Karpas-422 (cell line): ENCODE measurements at places on chromosomes 6 and 20.
A peak's percentile ranks its signal among the peaks of the same experiment; 100 is the strongest.

- no peak overlapping the region for H3K27ac ChIP-seq
- no peak overlapping the region for H3K4me3 ChIP-seq
- H3K4me1 ChIP-seq: no peaks in the 10 kb centered on the region
- H3K27me3 ChIP-seq: no peaks in the 10 kb centered on the region
- no peak for DNase-seq
- no peaks in the 10 kb centered on the region for H3K36me3 ChIP-seq
These were observed 4.9 kb downstream of the RIMS4 start for GRCh38 chr20:44805335-44805978.

GRCh38 chr6:157847846-157848245 lies 24.8 kb downstream of the SNX9 start:
- H3K27ac ChIP-seq: no peak overlapping the region
- no peak overlapping the region for H3K4me3 ChIP-seq
- peaks cover 9% of the 10 kb centered on the region for H3K4me1 ChIP-seq
- H3K27me3 ChIP-seq: no peaks in the 10 kb centered on the region
- DNase-seq: no peak

GRCh38 chr20:14583413-14583812 lies 246.0 kb upstream of the FLRT3 start:
- no peaks in the 10 kb centered on the region for H3K36me3 ChIP-seq
- H3K27ac ChIP-seq: no peak overlapping the region
- H3K4me1 ChIP-seq: no peaks in the 10 kb centered on the region
- H3K4me3 ChIP-seq: no peak overlapping the region
- no peaks in the 10 kb centered on the region for H3K27me3 ChIP-seq

DNA sequence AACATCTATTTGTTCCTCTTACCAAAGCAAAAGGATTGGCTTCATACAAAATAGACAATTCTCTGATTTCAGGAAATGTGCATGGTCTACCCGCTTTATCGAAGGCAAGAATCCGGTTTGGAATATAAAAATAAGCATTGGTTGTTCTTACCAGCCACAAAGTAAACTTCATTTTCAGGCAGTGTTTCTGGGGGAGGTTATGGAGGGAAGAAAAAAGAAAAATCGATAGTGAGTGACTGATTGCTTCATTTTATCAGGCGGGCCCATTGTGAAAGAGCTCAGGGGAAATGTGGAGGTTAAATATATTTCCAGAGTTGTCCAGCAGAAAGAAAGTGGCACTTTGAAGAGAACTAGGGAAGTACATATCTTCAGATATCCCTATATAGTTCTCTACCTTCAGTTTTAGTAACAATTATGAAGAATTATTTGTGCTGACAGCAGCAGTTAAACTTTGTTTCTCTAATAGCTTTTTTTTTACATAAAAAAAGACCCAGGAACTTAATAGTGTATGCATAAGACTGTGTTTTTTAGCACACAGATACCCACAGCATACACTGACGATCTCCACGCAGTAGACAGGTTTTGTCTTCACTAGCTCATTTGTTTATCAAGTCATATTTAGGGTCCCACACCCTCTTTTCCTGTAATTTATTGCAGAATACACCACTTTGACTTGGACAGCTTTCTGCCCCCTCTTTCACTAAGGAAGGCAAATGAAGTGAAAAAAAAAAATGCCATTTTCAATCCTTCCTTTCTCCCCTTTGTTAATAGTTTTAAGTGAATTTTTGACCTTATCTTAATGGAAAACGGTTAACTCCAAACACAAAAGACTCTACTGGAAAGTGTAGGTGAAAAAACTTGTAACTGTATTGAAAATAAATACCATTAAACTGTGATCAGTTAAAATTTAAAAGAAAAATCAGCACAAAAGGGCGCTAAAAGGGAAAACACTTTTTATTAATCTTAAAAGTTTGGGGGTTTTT lies 2.9 kb downstream of the POU3F2 start:
- H3K4me1 ChIP-seq: no peaks in the 10 kb centered on the region
- H3K36me3 ChIP-seq: no peaks in the 10 kb centered on the region
- H3K27me3 ChIP-seq: no peaks in the 10 kb centered on the region
- H3K4me3 ChIP-seq: no peak overlapping the region
- H3K27ac ChIP-seq: no peak overlapping the region
- DNase-seq: no peak

GRCh38 chr20:10832141-10832540 lies 158.3 kb upstream of the JAG1 start:
- no peaks in the 10 kb centered on the region for H3K4me1 ChIP-seq
- H3K4me3 ChIP-seq: no peak overlapping the region
- no peak overlapping the region for H3K27ac ChIP-seq
- DNase-seq: no peak
- H3K27me3 ChIP-seq: no peaks in the 10 kb centered on the region

DNA sequence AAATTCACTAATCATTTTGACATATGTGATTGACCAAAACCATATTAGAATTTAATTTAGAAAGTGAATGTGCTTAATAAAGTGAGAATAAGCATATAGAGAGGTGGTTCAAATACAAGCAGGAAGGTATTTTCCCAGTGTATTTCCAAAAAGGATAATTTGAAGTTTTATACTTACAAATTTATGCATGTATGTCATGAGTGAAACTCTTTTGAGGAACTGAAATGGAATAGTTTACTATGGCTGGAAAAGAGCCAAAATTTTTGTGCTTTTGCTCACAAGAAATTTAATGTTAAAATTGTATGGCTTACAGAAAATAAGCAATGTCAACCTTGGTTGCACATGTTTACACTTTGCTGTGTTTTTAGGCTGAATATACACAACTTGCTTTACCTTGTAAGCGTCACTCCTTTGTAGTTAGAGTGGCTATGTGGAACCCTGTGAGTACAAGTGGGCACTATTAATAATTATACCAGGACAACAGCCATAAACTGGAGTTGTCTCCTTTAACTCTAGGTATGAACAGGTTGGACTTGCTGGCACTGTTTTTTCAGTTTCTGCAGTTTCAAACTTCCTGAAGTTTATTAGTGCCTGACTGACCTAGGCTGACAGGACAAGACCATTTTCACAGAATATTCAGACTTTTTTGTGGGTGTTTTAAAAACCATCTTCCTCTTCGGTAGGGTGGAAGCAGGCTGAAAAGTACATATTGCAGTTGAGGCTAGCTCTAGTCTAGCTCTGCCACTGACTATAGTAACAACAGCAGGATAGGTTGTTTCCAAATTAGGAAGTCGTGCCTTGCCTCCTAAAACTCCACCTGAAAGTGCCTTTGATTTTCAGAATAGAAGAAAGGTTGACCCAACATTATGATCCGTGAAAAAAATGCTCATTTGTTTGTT lies 6.0 kb downstream of the AFDN start:
- H3K4me3 ChIP-seq: no peak overlapping the region
- no peaks in the 10 kb centered on the region for H3K36me3 ChIP-seq
- H3K27ac ChIP-seq: no peak overlapping the region
- peak; percentile 47 for DNase-seq
- H3K4me1 ChIP-seq: peaks cover 6% of the 10 kb centered on the region

GRCh38 chr6:45933855-45934254 lies 81.8 kb downstream of the CLIC5 start:
- no peaks in the 10 kb centered on the region for H3K4me1 ChIP-seq
- no peaks in the 10 kb centered on the region for H3K27me3 ChIP-seq
- H3K36me3 ChIP-seq: no peaks in the 10 kb centered on the region
- no peak overlapping the region for H3K27ac ChIP-seq

- H3K27me3 ChIP-seq: no peaks in the 10 kb centered on the region
- H3K4me1 ChIP-seq: no peaks in the 10 kb centered on the region
- no peaks in the 10 kb centered on the region for H3K36me3 ChIP-seq
These were observed 16.1 kb downstream of the NOL4L start for GRCh38 chr20:32569018-32569379.

- H3K27ac ChIP-seq: no peak overlapping the region
- H3K27me3 ChIP-seq: no peaks in the 10 kb centered on the region; the same call in 1 of the 2 replicates
- H3K4me1 ChIP-seq: peaks cover 30% of the 10 kb centered on the region
These were observed 92.8 kb upstream of the BTN3A2 start for GRCh38 chr6:26272171-26272637.

DNA sequence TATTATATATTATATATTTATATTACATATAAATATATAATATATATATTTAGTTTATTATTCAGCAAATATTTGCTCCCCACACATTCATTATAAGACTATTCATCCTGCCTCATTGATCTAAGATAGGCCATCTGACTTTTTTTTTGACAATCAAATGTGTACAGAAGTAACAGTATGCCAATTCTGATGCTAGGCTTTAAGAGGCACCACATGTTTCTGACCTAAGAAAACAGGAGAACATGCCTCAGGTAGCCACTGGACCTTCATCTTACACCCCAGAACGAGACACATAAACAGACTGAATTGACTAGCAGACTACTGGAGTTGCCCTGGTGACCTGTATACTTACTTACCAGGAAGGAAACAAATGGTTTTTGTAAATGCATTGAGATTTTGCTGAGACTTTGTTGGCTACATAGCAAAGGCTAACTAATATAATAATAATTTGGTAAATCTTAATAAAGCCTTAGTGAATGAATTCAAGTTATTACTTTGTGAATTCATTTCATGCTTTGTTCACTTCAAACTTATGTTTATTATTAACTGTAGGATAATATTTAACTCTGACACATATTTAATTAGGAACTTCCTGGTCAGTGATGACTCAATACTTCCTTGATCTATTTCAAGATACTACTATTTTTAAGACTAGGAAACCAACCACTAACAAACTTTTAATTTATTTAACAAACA lies 13.4 kb upstream of the MYO6 start:
- no peaks in the 10 kb centered on the region for H3K27me3 ChIP-seq
- no peak overlapping the region for H3K4me3 ChIP-seq
- H3K36me3 ChIP-seq: no peaks in the 10 kb centered on the region
- no peak for DNase-seq
- H3K4me1 ChIP-seq: no peaks in the 10 kb centered on the region

- H3K4me1 ChIP-seq: no peaks in the 10 kb centered on the region
- peaks cover 78% of the 10 kb centered on the region for H3K36me3 ChIP-seq
- H3K4me3 ChIP-seq: no peak overlapping the region
- no peak for DNase-seq
These were observed 35.9 kb downstream of the CDC40 start for GRCh38 chr6:110216140-110216539.

DNA sequence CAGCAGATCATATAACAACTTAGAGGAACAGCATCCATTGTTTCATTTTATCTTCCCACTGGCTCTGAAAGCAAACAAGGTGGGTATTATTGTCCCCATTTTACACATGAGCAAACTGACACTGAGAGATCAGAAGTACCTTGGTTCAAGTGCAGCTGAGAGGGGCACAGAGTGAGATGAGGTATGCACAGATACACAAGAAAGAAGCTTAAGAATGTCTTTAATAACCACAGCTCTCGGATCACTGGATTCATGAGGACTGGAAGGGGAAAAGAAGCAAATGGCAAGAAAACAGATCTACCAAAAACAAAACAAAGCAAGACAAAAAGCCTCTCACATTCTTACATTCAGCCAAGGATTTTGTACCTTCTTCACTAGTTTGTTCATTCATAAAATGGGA lies 10.6 kb downstream of the SLC2A10 start:
- no peak overlapping the region for H3K27ac ChIP-seq
- no peak overlapping the region for H3K4me3 ChIP-seq
- no peak for DNase-seq
- H3K27me3 ChIP-seq: 0 out of 2 replicates have a peak, but pooled peaks cover 5% of the 10 kb centered on the region
- no peaks in the 10 kb centered on the region for H3K4me1 ChIP-seq

- no peaks in the 10 kb centered on the region for H3K4me1 ChIP-seq
- DNase-seq: no peak
- no peak overlapping the region for H3K4me3 ChIP-seq
- H3K27ac ChIP-seq: no peak overlapping the region
- H3K27me3 ChIP-seq: no peaks in the 10 kb centered on the region
These were observed 7.1 kb upstream of the SLC22A7 start for GRCh38 chr6:43290905-43291355.

- H3K36me3 ChIP-seq: no peaks in the 10 kb centered on the region
- H3K4me3 ChIP-seq: no peak overlapping the region
- H3K27me3 ChIP-seq: no peaks in the 10 kb centered on the region
- DNase-seq: no peak
These were observed 171.1 kb downstream of the KIF6 start for GRCh38 chr6:39553860-39554802.

GRCh38 chr6:44051515-44051914 lies 75.7 kb downstream of the MRPL14 start:
- DNase-seq: no peak
- no peak overlapping the region for H3K27ac ChIP-seq
- no peaks in the 10 kb centered on the region for H3K4me1 ChIP-seq
- H3K36me3 ChIP-seq: no peaks in the 10 kb centered on the region
- H3K4me3 ChIP-seq: no peak overlapping the region

- no peak overlapping the region for H3K4me3 ChIP-seq
- no peaks in the 10 kb centered on the region for H3K36me3 ChIP-seq
- no peaks in the 10 kb centered on the region for H3K4me1 ChIP-seq
- DNase-seq: no peak
- H3K27me3 ChIP-seq: no peaks in the 10 kb centered on the region
These were observed 104.9 kb downstream of the GJA10 start for GRCh38 chr6:89999154-89999553.

- no peak for DNase-seq
- H3K27me3 ChIP-seq: no peaks in the 10 kb centered on the region
- no peaks in the 10 kb centered on the region for H3K4me1 ChIP-seq
- no peak overlapping the region for H3K4me3 ChIP-seq
These were observed 52.6 kb downstream of the TFAP2A start for GRCh38 chr6:10362300-10362699.

DNA sequence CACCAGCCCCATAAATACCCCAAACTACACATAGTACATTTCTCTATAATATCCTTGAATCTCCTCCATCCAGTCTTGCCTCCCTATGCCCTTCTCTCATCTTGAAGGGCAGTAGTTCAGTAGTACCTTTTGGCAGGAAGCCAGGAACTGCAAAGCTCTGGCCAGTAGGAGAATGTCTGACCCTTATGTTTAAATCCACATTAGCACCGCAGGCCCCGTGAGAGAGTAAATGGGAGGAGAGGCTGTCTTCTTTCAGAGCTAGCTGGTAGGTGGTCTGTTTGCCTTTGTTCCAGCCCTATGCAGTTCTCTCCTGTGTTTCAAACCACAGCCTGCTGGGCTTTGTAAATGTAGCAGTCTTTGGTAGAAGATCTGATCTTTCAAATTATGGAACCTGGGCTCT lies 690.7 kb downstream of the DOK5 start:
- no peak overlapping the region for H3K27ac ChIP-seq
- H3K4me1 ChIP-seq: no peaks in the 10 kb centered on the region
- DNase-seq: no peak
- no peak overlapping the region for H3K4me3 ChIP-seq

- H3K27ac ChIP-seq: no peak overlapping the region
- H3K36me3 ChIP-seq: no peaks in the 10 kb centered on the region
- no peak for DNase-seq
- H3K27me3 ChIP-seq: no peaks in the 10 kb centered on the region
These were observed 109.3 kb upstream of the EYA4 start for GRCh38 chr6:133131621-133132465.
